ENCODE measurements at places on chromosomes 6 and 20.

- no peak for DNase-seq
Measured at GRCh38 chr20:59123011-59123677, 40.5 kb upstream of the ZNF831 start.

DNA sequence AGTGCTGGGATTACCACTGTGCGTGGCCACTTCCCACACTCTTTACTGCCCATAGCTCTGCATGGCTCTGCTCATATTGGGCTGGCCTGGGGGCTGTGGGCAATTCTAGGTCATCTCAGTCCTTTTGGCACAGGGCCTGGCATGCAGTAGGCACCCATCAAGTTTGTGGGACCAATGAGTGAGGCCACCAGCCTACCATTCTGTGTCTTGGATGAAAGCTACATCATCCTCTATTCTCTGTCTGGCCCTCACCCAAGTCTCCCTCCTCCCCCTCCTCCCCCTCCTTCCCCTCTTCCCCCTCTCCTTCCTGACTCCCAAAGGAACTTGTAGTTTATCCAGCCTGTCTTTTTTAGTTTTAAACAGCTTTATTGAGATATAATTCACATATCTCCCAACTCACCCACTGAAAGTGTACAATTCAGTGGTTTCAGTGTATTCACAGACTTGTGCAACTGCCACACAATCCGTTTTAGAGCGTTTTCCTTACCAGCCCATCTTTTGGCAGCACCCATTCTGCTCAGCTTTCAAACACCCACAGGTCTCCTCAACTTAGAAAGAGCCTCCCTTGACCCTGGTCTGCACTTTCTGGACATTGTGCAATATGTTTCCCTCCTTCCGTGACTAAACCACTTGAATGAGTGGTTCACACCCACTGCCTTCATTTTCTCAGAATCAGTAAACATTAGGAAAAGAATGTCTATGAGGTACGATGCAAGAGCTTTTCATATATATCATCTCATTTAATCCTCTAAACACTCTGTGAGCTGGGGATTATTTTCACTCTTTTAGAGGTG, 21.5 kb upstream of the MRPS18A start:
- DNase-seq, result no peak

DNA sequence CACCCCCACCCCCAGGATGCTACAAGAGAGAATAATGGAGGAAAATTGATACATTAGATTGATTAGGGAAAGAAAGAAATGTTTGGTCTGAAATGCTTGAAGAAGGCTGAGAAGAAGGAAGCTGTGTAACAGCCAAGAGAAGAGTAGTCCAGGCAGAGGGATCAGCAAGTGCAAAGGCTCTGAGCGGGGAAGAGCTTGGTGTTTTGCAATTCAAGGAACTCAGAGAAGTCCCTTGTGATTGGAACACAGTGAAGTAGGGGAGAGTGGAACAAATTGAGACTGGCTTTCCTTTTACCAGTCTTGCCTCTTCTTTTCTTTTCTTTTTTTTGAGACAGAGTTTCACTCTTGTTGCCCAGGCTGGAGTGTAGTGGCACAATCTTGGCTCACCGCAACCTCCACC, 76.6 kb upstream of the CHD6 start:
- DNase-seq, result no peak

GRCh38 chr20:24350923-24351368, 118.5 kb upstream of the SYNDIG1 start:
- no peak for DNase-seq

- no peak for DNase-seq
Measured at GRCh38 chr6:28693033-28693750, 167.5 kb downstream of the GPX5 start.

Measured in D341Med (cell line).